Activated naive CD4-positive, alpha-beta T cell (primary cell): ENCODE measurements at places on chromosomes 12 and 14.

- no peak for DNase-seq
Observed at GRCh38 chr14:77183896-77184295, 2.3 kb downstream of the TMEM63C start.

GRCh38 chr12:91177381-91177780, 5.2 kb downstream of the DCN start:
- DNase-seq = no peak

DNA sequence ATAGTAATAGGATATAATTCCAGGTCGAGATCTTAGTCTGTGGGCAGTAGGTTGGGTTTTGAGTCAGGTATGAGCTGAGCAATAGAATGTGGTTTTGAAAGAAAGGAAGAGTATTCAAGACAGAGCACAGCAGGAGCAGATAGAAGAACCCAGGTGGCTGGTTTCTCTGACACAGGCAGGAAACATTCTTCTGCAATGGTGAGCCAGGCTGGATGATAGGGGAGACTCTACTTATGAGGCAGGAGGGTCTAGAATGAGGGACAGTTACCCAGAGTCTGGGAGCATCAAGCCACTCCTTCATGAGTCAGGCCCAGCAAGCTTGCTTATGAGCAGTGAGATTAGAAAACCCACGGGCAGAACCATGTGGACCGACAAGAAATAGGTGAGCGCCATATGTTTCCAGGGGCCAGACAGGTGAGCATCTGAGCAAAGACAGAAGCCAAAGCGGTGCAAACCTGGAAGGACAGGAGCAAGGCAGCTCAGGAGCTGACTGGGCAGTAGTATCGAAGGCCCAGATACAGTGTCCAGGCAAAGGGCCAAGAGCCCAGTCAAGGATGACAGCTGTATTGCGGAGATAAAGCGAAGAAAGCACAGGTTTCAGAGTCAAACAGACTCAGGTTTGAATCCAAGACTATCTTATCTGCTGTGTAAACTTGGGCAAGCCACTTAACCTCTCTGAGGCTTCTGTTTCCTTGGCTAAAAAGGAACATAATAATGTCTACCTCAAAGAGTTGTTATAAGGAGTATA, 22.5 kb upstream of the PCNX1 start:
- DNase-seq = no peak

- no peak for DNase-seq
Observed at GRCh38 chr12:79706676-79707075, 15.9 kb upstream of the PAWR start.

DNA sequence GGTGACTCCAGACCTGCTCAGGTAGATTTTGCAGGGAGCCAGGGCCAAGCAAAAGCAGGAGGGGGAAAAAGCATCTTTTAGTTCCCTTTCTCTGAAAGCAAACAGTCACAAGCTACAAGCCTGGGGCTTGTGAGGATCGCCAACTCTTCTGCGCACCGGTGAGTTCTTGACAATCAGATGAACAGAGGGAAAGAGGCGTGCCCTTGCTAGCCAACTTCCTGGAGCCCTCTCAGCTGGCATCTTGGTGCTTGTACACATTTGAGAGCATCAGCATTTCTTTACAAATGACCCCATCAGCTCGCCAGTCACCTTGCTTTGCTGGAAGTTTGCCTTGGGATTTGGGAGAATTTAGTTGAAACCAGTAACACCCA, 55.5 kb downstream of the ZNF664 start:
- DNase-seq = no peak

GRCh38 chr12:124386661-124387527, 92.0 kb downstream of the RFLNA start:
- no peak for DNase-seq

- DNase-seq = no peak
Observed at GRCh38 chr12:132572801-132573760, 37.3 kb downstream of the LRCOL1 start.

- DNase-seq = no peak
Observed at GRCh38 chr12:114625294-114625851, 58.6 kb downstream of the TBX3 start.

- DNase-seq = no peak
Observed at GRCh38 chr12:113610698-113611097, 139.0 kb upstream of the LHX5 start.

DNA sequence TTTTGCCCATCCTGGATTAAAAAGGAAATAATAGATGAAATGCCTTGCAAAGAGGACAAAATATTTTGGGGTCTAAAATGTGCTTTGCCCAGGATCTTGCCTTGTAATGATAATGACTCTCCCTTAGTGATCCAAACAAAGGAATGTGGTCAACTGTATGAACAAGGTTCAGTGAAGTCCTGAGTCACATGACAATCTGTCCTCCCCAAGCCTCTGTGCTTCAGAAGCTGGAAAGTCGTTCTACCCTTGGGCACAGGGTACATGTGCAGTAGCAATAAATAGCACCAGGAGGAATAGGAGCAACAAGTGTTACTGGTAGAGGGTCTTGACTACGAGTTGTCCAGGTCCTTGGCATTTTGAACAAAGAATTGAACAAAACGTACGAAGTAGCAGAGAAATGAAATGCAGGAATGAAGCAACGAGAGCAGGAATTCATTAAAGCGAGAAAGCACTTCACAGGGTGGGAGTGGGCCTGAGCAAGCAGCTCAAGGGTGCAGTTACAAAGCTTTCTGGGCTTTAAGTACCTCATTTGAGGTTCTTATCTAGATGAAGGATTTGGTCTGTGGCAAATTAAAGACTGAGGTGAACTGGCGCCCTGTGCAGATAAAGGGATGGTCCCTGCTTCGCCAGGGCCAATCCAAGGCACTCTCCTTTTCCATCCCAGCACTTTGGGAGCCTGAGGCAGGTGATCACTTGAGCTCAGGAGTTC, 65.8 kb downstream of the RESF1 start:
- no peak for DNase-seq

DNA sequence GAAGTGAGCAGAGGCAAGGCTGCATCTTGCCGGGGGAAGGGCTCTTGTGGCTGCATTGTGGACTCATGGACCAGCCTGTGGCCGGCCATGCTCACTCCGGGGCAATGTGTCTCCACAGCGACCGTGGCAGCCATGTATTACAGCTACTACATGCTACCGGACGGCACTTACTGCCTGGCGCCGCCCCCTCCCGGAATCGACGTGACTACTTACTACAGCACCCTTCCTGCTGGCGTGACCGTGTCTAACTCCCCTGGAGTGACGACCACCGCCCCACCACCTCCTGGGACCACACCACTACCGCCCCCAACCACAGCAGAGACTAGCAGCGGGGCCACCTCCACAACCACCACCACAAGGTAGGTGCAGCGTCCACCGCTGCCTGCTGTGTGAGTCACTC, 42.1 kb downstream of the SFSWAP start:
- no peak for DNase-seq
